ENCODE measurements at places on chromosomes 2 and 18.

DNA sequence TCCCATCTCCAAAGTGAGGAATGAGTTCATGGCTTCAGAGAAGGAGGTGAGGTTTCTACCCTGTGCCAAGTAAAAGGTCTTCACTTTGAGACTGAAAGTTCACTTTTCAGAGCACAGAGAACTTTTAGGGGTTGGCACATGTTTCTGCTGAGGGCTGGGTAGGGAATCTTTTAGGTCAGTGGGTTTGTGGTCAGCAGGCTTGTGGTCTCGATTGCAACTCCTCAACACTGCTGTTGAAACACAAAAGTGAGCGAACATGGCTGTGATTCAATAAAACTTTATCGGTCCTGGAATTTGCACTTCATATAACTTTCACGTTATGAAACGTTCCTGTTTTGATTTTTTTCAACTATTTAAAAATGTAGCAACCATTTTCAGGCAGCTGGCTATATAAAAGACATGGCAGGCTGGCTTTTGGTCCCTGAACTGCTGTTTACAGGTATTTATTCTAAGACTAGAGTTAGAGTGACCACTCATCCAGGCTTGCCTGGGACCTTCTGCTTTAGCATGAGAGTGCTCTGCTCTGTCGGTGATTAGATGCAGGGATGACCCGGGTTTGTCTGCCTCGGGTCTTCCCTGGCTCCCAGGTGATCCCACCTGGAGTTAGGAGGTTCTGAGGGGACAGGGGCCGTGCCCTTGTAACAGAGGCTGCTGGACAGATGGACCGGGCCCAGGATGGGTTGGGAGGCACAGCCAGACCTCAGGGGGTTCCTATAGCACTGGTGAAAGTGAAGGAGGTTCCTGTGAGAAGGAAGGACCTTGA, 62.7 kb upstream of the TAF1B start:
- no peak for DNase-seq

- no peak for DNase-seq
Measured at GRCh38 chr2:6826081-6826913, 39.4 kb downstream of the CMPK2 start.

GRCh38 chr18:60452421-60452820, 79.8 kb upstream of the MC4R start:
- DNase-seq, result no peak

DNA sequence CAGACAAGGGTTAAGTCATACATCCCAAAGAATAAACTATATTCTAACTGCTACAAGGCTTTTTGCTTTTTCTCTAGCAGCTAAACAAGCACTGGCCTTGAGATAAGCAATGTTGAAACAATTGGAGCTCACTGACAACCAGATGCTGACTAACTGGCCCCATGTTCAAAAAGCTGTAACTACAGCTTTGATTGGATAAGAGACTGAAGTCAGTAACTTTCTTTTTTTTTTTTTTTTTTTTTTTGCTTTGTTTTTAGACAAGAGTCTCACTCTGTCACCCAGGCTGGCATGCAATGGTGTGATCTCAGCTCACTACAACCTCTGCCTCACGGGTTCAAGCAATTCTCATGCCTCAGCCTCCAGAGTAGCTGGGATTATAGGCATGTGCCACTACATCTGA, 45.4 kb upstream of the TMEM163 start:
- no peak for DNase-seq

DNA sequence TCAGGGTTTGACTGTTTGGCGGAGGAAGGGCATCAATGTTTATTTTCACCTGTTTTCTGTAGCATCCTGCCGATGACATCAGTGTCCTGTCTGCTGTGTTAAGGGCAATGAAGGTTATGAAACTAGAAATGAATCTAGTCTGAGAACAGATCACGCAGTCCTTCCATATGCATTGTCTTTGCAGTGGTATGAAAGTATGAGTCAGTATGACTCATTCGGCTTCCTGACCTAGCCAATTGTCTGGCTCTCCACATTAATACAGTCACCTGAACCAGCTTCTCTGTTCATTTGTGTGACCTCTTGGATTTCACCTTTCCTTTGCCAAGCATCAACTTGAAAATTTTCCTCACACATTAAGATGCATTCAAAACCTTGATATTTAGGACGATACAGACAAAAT, 353.8 kb downstream of the RND3 start:
- no peak for DNase-seq

DNA sequence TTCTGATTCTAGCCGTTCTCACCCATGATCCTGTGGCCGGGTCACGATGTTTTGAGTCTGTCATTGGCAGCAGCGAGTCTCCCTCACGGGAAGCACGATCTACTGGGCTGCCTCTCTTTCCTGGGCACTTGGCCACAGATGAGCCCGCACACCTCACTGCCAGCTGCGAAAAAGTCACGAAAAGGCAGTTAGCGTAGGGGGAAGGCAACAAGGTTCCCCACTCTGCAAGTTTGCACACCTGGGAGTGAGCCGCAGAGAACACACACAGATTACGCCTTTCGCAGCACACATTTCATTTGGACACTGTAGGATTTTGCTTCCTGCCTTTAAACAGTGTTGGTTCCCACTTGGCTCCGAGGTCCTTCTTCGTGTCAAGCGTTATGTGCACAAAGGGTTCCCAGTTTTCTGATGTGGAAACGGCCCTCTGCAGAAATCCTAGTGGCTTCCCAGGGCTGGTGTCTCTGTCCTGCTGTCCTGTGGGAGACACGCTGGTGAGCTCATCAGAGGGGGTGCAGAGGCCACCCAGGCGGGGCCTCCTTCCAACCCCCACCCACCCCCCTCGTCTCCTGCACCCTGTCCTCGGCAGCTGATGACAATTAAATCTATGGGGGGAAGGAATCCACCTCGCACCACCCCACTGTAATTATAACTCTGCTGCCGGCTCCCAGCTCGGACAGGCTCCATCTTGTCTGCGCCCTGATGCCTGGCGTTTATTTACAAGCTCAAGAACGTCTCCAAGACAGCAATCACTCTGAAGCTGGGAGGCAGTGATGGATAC, 157.3 kb upstream of the SALL3 start:
- DNase-seq, result no peak

DNA sequence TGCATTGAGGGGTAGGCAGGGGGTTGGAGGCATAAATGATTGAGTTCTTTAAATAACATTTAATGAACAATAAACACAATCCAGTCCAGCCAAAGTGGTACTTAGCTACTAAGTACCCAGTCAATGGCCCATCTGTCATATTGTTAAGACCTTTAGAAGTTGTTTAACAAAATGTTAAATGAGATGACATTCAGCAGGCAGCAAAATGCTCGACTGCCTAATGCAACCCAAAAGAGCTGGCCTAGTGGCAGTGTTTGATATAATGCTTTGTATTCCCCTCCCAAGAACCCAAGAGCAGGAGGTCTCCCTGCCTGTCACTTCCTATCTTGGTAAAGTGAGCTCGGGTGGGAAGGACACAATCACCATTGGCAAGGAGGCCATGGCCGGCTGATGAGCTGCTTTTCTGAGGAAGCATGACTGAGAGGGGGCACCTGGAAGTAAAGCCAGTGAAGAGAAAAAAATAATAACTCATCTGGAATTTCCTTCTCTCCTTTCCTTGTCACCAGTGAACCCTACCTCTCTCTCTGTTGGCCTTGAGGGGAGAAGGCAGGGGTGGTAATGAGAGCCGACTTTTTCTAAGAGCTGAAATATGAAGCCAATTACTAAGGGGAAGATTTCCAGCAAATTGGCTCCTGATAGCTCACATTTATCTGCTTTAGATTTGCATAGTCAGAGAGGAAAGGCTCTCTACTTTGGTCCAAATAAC, 140.6 kb downstream of the C1D start:
- DNase-seq, result no peak

DNA sequence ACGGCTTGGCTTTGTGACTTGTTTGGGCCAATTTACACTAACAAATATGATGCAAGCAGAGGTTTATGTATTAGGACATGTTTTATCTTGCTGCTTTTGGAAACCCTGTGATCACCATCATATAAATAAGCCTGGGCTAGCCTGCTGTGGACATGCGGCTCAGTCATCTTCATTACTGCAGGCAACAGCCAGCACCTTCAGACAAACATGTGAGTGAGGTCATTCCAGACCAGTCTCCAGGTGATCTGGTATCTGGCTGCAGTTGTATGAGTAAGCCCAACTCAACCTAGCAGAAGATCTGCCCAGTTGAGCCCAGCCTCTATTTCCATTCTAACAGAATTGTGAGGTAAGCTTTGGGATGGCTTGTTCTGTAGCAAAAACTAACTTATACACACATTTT, 254.6 kb upstream of the ATP5MC3 start:
- DNase-seq, result no peak

- DNase-seq, result no peak
Measured at GRCh38 chr2:73333564-73333963, 40.2 kb upstream of the EGR4 start.

DNA sequence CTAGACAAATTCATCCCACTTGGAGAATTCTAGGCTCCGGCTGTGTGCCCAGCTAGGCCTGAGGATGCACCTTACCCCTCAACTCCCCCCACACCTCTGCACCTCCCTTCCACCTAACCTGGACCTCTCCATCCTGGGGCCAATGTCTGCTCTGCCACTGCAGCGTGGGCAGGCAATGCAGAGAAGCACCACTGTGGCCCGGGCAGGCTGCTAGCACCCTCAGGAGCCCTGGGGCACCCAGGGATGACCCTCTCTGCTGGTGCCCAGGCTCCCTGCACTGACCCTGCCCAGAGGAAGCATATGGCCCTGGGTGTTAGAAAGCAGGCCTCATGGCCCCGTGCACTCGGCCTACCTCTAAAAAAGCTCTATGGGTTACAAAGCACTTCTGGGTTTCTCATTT, 49.6 kb downstream of the ADCY3 start:
- DNase-seq, result no peak

- no peak for DNase-seq
Measured at GRCh38 chr2:160492401-160493226, 993 bp downstream of the RBMS1 start.

GRCh38 chr2:67848551-67849285, 214.1 kb downstream of the C1D start:
- no peak for DNase-seq

GRCh38 chr2:11930211-11930761, 183.9 kb downstream of the LPIN1 start:
- no peak for DNase-seq

DNA sequence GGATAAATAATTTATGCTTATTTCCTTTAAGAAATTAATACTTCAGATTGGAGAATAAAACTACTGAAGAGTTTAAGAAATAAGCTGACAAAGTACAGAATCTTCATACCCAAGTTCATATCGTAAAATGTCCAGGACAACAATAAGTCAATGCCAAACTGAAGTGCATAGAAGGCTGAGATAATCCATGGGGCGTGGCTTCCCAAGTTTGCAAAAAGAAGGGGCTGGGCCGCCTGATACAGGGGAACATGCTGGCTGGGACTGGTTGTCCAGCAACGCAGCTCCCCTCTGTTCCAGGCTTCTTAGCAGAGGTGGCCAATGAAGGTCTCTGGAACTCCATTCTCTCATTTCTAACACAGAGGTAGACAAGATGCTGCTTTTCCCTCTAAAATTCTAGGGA, 189.5 kb upstream of the SPOPL start:
- DNase-seq, result no peak

DNA sequence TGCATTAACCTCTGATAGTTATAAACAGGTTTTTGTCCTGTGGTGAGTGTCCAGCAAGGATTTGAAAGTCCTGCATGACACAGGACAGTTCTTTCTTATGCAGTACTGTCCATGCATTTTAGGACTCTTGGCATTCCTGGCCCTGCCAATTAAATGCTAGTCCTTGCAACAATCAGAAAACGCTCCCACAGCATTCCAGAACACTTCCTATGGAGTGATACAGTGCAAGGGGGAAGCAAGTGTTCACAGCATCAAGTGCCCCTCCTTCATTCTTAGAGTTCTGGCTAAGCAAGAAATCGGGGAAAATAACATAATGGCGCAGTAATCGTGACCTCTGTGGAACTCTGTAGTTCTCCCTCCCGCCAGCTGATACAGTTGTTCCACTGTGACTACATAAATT, 62.9 kb downstream of the ARHGAP28 start:
- DNase-seq, result no peak

GRCh38 chr2:106267997-106268396, 73.9 kb upstream of the UXS1 start:
- DNase-seq, result no peak

- DNase-seq, result no peak
Measured at GRCh38 chr2:166154685-166155338, 27.0 kb upstream of the SCN1A start.

Data from omental fat pad (tissue), 4 donors.